ENCODE measurements at places on chromosomes 1 and 21.

DNA sequence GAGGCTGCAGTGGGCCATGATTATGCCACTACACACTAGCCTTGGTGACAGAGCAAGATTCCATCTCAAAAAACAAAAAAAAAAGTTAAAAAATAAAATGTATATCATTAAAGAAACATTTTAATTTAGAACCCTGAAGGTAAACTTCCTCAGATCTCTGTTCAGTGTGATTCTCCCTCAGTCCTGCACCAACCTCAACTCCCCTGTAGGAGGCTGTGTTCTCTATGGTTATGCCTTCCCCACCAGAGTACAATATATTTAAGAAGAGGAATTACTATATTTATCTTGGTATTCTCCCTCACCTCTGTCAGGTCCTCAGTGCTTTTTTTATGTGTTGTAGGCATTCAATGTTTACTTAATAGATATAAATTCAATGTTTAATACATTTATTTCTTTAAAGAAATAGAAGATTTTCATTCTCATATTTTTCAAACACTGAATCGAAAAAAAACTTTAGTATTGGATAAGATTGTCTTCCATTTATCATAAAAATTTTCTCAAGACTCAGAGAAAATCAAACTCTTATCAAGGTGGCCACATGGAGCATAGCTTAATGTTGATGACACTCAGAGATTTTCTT lies 4.8 kb upstream of the LRRC8B start:
- peak; percentile 25 for DNase-seq

DNA sequence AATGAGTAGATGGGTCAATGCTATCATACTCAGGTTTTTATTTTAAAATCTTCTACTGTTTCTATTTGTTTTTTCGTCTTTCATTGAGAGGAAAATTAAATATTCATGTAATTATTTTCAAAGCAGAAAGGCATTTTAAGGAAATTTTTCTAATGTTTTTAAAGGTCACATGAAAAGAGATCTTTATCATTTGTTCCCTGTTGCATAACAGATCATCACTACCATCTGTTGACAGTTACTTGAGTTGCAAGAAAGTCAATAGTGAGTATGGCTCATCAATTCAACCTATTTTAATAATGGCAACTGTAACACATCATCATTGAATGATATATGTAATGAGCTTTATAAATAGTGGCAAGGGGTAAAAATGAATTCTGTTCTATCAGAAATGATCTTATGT lies 369.7 kb downstream of the DPYD start:
- DNase-seq = no peak

DNA sequence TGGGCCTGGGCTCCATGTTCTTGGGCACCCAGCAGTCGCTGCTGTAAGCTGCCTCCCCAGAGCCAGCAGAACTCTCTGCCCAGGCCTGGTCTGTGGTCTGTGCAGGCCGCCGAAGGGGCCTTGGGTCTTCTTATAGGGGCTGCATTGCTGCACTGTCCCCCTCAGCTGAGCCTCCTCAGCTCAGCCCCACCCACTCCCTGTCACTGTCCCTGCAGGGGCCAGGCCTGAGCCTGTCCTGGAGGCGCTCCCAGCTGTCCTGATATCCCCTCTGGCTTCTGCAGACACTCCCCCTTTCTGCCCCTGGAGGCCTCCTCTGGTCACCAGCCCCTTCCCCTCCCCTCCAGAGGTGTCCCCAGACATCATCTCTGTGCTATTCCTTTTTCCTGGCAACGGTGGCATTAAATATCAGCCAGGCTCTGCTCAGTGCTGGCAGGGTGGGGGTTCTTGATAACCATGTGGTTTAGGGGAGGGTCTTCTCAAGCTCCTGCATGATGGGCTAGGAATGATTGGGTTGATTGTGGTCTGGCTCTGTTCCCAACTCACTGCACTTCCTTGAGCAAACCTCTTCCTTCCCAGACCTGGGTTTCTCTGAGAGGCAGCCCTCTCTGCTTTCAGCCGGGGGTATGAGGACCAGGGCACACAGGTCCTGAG lies 3.7 kb upstream of the FOXO6 start:
- DNase-seq = peak; percentile 38

- no peak for DNase-seq
Measured at GRCh38 chr21:17797967-17798366, 21.2 kb downstream of the C21orf91 start.

- DNase-seq = peak; percentile 68
Measured at GRCh38 chr1:55284856-55285255, 69.7 kb upstream of the USP24 start.

DNA sequence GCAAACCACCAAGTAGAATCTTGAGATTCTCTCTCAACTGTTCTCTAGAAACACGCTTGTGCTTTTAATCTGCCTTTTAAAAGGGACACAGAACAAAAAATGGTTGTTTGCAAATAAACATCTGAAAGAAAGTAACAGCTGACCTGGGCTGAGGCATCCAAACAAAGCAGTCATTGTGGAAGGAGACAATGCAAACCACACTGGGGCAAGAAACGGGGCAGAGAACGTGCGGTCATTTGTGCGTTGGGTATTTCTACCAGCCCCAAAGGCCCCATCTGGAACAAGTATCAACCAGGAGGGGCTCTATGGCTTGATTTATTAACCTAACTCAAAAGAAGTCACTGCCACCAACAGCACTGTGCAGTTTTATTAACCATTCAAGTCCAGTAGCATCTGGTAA lies 6.0 kb downstream of the STMN1 start:
- DNase-seq = no peak

DNA sequence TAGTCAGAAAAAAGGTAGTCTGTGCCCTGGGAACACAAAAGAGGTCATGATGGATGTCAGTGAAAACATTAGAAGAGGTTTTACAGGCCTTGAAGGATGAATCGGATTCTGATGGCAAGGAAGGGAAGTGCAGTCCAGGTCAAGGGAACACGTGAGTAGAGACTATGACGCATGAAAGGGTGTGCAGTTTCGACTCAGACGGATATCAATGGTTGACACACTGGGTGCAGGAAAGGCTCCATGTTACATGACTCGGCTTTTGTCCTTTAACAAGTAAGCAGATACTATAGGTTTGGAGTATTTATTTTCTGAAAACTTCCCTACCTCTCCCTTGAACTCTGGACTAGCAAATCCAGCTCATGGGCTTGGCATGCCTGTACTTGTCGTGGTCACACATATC lies 55.3 kb downstream of the SEC16B start:
- DNase-seq = no peak

DNA sequence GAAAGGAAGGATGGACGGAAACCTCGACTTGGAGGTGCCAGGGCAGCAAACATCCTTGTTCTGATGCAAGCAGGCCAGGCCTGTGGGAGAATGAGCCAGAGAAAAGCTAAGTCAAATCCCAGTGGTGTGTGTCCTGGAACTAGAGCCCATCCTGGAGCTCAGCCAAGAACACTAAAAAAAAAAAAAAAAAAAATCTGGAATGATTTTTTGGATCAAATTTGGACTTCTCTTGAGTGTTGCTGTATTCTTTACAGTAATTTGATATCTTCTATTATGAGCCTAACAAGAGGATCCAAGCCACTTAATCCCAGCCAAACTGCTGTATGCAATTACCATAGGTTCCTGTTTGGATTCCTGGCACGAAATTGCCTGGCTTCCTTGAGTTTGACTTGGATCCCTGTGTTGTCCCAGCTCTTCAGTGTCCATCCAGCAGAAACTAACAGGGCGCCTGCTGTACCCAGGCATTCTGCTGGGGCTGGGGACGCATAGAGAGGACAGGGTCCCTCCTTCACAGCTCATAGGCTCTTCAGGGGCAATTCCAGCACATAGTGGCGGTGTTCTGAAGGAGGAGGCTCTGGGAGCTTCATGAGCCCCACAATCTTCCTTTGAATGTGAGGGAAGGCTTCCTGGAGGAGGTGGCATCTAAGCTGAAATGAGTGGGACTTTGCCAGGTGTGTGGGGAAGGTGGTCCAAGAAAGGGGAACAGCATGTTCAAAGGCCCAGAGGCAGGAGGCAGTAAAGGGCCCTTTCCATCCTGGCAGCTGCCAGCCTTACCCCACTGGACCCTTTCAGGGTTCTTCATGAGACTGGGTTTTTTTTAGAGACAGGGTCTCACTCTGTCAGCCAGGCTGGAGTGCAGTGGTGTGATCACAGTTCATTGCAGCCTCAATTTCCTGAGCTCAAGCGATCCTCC lies 24.7 kb downstream of the EPHX1 start:
- DNase-seq = peak; percentile 82

- no peak for DNase-seq
Measured at GRCh38 chr1:30322859-30323257, 400.5 kb downstream of the MATN1 start.

GRCh38 chr1:93992954-93993353 lies 83.7 kb upstream of the GCLM start:
- DNase-seq = no peak

- DNase-seq = no peak
Measured at GRCh38 chr21:43961382-43961909, 50.7 kb upstream of the TRAPPC10 start.

GRCh38 chr1:206709772-206710459 lies 25.2 kb downstream of the MAPKAPK2 start:
- peak; percentile 34 for DNase-seq

DNA sequence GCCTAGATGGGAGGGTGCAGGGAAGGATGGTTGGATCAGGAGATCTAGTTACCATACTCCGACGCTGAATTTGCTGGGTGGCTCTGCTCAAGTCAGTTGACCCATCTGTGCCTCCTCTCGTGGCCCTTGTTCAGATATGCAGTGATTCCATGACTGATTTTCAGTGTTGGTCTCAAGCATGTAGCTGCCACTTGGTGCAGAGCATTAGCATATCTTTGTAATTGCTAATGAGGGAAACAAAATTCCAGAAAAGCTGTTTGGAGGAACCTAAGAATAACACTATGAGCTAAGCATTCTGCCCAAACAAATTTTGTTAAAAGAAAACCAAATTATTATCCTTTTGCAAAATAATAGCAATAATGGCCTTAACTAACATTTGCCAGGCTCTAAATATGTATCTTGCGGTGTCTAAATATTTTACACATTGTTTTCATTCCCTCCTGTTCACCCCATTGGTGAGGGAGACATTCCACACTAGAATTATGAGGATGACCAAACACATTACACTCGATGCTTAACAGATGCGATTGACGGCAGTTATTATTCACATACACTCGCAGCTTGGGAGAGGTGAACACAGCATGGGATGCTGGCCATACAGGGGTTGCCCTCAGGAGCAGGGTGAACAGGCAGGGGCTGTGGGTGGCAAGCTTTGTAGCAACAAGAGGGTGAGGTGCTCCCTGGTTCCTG lies 69.1 kb downstream of the KCNJ15 start:
- peak; percentile 88 for DNase-seq

GRCh38 chr1:32693455-32694174 lies 9.0 kb downstream of the SYNC start:
- DNase-seq = no peak

- no peak for DNase-seq
Measured at GRCh38 chr1:29753771-29754572, 517.6 kb downstream of the PTPRU start.

DNA sequence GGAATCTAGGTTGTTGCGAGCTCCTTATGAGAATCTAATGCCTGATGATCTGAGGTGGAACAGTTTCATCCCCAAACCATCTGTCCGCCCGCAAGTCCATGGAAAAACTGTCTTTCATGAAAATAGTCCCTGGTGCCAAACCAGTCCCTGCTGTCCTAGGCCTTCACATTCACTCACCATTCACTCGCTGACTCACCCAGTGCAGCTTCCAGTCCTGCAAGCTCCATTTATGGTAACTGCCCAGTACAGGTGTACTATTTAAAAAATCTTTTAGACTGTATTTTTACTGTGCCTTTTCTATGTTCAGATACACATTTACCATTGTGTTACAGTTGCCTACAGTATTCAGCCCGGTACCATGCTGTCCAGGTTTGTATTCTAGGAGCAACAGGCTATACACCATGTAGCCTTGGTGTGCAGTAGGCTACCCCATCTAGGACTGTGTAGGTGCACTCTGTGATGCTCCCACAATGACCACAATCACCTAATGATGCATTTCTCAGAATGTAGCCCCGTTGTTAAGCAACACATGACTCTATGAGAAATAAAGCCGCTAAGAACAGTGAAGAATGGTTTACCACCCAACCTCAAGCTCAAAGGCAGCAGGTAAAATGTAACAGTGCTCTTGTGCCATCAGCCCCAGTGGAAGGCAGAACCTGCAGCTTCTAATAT lies 2.4 kb downstream of the ECHDC2 start:
- DNase-seq = no peak

- DNase-seq = no peak
Measured at GRCh38 chr1:77881061-77881460, 7.4 kb upstream of the NEXN start.

GRCh38 chr1:161180639-161181038 lies 3.3 kb upstream of the B4GALT3 start:
- peak; percentile 34 for DNase-seq

DNA sequence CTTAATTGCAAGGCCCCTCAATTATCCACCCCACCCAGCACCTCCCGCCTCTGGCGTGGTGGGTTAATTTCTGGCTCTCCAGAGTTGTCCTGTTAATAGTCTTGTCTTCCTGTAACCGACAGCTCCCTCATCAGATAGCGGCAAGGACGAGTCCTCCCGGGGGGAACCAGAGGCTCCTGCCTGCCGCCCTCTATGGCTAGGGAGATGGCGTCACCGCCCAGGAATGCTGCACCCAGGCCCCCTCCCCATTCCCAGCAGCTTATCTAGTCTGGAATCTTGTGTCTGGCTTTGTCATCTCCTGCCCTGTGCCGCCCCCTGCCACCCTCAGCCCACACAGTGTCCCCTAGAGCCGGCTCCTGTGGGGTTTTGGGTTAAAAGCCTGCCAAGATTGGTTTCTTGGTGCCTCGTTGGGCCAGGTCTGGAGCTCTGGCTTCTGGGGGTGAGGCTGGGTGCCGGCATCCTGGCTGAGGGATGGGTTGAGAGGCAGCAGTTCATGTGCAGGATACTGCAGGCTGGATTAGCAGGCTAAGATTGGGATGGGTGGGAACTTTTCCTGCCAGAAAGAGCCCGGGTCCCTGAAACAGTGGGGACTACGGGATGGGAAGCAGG lies 48.8 kb downstream of the EDN2 start:
- peak; percentile 71 for DNase-seq

DNA sequence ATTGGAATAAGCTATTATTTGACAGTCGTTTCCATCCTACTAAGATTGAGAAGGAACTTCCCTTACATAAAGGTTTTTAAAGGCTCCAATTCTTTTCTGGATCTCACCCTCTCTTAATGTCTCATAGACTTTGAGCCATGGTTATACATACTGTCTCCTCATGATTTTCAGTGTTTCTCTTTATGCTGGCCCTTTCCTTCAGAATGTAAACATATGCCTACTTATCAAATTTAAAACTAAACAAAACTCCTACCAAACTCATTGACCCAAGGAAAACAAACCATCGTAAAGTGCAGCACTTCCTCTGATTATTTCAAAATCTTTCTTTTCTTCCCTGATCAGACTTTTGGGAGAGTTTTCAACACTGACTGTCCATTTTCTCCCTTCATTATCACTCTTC lies 163.4 kb upstream of the DPYD start:
- DNase-seq = no peak

DNA sequence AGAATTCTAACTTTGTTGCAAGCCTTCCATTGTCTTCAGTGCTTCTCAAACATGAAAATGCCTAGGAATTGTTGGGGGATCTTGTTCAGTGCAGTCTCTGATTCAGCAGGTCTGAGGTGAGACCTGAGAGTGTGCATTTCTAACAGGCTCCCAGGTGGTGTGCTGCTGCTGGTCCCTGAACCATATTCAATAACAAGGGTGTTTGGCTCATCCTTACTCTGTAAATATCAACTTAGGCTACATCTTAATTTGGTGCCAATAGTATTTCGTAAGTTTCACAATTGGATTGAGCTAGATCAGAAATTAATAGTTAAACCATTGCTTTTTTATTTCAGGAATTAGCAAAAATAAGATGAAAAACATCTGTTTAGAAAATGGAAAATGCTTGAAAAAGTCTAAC lies 59.1 kb upstream of the GPR88 start:
- DNase-seq = no peak

GRCh38 chr1:34796990-34797389 lies 4.2 kb downstream of the GJA4 start:
- no peak for DNase-seq

Measured in fibroblast of skin of scalp (primary cell).